ENCODE measurements at places on chromosomes 1 and 21.

DNA sequence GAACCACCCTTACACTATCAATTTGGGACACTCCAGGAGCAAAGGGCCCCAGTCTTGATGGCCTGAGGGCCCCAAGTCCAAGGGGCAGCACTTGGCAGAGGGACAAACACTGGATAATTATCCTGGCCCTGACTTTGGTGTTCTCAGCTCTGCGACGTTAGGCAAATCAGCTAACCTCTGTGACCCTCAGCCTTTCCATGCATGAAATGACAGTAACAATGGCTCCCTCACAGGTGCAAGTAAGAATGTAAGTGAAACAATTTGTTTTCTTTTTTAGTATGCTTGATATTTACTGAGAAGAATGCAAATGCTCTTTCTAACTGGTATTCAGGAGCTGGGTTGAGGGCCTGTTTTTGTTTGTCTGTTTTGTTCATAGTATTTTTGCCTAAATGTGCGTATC lies 61.6 kb upstream of the PRDX6 start:
- DNase-seq: no peak

DNA sequence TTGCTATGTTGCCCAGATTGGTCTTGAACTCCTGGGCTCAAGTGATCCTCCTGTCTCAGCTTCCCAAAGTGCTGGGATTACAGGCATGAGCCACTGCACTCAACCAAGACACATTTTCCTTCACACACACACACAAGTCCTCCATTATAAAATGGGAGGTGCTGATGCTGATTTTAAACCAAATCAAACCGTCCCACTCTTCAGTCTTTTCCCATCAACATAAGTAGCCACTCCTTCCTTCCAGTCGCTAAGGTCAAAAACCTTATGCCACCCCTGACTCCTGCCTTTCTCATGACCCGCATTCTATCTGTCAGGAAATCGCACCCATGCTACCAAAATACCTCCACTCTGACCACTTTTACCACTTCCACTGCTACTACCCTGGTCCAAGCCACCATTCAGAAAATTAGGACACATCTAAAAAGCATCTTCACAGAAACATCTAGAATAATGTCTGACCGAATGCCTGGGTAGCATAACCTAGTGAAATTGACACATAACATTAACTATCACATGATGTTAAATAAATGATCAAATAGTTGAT lies 28.0 kb upstream of the IFNGR2 start:
- no peak for DNase-seq

DNA sequence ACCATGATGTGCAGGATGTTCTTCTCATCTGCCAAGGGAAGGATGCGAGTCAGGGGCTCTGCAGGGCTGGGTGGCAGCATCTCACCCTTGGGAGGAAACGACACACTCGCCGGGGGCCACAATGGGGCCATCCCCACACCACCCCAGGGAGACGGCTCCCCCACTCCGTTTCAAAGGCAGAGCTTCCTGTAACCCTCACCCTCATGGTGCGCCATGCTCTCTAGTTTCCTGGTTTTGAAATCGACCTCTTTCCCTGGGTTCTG lies 20.2 kb downstream of the RIPK4 start:
- DNase-seq: no peak

DNA sequence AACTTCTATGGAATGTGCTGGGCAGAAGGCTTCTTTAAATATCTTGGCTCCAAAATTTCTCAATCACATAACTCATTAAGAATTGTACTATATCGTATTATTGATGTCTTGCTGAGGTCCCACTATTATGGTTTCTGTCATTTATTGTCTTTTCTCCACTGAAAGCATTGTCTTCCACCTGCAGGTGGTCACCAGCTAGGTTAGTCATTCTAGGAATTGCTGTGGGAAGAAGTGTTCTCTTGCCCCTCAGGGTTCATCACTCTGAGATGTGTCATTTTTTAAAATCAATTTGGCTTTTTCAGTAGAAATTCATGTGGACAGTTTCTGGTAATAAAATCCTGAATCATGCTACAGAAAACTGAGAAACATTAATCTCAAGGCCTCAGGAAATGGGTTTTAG lies 66.1 kb downstream of the NCAM2 start:
- DNase-seq: no peak

GRCh38 chr1:178651742-178652141 lies 73.3 kb upstream of the RALGPS2 start:
- DNase-seq: no peak

- DNase-seq: no peak
Measured at GRCh38 chr1:198637916-198638437, 863 bp upstream of the PTPRC start.

GRCh38 chr21:42258150-42258884 lies 39.4 kb downstream of the ABCG1 start:
- peak; percentile 58 for DNase-seq

DNA sequence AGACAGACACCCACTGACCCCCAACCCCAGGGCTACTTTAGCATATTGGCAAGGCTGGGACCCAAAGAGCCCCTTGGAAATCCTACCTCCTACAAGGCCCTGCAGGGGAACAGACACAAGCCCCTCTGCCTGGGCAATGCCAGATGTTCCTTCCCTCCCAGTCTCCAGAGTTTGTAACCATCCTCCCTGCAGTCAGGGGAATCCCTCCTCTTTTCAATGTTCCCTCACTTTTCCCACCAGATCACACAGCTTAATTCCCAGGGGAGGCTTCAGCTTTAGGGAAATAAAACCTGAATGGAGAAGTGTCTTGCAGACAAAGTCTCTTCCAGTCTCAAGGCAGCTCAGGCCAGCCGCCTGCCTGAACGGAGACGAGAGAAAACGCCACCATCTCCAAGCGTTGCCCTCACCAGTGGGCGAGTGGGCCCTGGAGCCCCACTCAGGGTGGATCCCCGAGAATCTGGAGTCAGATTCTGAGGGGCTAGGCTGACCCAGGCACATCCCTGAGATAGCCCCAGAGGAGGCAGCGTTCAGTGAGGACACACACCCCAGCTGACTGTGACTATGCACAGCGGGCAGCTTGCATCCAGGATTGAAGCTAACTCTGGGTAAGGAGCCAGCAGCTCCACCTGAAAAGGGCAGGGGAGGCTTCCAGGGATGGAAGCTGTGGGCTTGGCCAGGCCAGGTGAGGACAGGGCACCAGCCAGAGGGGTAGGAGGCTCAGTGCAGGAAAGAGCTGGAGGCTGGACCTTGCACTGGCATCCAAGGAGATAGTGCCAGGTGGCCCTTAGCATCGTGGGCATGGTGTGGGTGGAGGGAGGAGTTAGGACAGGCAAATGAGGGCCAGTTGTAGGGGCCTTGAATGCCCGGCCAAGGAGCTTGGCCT lies 44.0 kb upstream of the ZC3H12A start:
- DNase-seq: no peak

- DNase-seq: no peak
Measured at GRCh38 chr21:14469641-14470040, 76.5 kb downstream of the SAMSN1 start.
